RWPE1 (cell line): ENCODE measurements at places on chromosomes 4 and X.

DNA sequence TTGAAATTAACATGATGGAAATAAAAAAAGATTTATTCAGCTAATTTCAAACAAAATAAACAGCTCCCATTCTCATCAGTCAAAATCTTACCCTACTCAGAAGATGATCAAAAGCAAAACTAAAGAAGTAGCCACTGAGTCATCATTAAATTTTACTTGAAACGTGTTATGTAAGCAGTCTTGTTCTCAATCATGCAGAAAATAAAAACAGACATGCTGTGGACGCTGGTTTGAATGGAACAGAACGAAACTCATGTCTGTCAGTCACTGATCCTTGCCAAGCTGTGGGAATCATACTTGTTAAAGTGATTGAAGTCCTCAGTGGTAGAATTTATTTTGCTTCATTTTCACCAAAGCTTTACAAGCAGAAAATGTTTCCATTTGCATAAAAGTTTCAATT is 77.2 kb upstream of the TLR3 start:
- DNase-seq, result no peak

- DNase-seq, result no peak
Observed at GRCh38 chr4:155629956-155630355, 36.7 kb upstream of the GUCY1A1 start.

DNA sequence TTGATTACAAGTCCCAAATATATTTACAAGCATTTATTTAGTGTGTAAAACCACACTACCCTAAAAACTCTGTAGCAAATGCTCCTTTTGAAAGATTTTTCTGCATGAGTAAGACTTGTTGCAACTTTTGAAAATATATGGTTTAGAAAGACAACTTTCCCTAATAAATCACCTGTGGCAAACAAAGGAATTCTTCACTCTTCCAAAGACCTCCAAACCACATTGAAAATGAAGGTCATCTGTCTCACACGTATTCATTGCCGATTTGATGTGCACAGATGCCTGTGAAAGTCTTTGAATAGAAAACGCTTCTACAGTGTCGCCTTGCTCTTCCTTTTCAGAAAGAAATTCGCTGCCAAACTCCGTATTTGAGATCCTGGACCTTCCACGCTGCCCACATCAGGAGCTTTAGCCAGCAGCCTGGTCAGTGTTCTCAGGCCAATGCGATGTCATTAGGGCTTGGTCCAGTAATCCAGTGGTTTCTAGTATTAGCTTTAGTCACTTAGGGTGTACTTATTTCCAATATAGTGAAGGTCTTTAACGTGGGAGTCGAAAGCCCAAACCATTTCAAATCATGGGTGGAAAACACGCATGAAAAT is 22.2 kb downstream of the SPINK2 start:
- DNase-seq, result no peak

GRCh38 chrX:83469551-83469950 is 38.5 kb upstream of the POU3F4 start:
- DNase-seq, result no peak

GRCh38 chr4:13176741-13177142 is 307.4 kb downstream of the RAB28 start:
- DNase-seq, result no peak
